ENCODE measurements at places on chromosomes 12 and 14.

DNA sequence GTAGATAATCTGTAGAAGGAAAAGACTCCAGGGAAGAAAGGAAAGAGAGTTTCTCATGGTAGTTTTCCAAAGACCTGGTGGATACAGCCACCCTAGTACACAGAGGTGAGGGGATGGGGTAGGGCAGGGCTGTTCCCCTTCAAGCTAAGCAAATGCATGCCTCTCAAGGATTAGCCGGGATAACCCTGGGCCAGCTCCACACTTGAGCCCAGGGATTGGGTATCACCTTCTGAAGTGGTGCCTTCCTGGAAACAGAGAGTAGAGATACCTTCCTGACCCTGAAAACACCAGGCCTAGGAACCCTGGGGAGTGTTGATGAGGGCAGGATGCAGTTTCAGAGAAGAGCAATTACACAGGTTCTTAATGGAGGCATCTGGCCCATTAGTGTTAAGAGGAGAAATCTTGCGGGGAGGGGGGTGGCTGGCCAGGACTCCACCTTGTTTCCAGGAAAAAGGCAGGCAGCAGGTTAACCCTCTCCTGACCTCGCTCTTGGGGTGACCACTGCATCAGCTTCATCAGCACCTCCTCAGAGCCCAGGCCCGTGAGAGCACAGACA lies 106.9 kb upstream of the TMEM233 start:
- DNase-seq: no peak

DNA sequence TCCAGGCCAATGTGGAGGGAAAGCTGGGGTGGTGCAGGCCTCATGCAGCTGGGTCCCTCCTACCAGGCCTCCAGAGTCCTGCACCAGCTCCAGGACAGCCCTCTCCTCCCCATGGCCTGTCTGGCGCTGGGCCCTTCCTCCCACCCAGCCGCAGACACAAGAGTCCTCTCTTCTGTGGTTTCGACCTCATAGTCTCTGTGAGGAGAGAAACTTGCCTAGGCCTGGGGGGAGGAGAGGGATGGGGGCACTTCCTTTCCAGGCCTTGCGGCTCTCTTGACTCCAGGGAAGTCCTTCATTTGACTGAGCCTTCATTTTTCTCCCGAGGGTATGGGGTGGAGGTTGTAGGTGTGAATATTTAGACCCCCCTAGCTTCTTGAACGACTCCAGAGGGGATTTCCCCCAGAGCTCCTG lies 2.3 kb downstream of the MMP14 start:
- no peak for DNase-seq

GRCh38 chr14:68940614-68941185 lies 38.4 kb downstream of the ACTN1 start:
- no peak for DNase-seq

DNA sequence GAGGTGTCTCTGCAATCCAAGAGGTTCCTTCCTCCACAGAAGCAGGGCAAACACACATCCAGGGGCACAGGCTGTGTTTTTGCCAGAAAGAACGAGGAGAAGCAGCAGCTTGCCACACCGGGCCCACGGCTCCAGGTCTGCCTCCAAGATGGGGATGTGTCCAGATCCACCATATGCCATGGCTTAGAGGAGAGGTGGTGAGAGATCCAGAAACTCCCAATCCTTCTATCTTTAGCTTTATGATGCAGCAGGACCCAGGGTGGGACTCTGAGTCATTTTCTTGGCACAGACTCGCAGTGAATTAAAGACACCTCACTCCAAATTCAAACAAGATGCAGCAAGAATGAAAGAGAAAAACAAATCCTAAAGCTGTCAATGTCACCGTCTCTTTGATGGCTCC lies 481.4 kb upstream of the TMEM132C start:
- no peak for DNase-seq

GRCh38 chr14:85535991-85536832 lies 6.3 kb downstream of the FLRT2 start:
- no peak for DNase-seq

GRCh38 chr12:123683964-123684363 lies 13.1 kb downstream of the TCTN2 start:
- no peak for DNase-seq

- no peak for DNase-seq
Observed at GRCh38 chr12:88399811-88400210, 180.5 kb downstream of the KITLG start.

- DNase-seq: no peak
Observed at GRCh38 chr14:56821177-56821576, 10.9 kb upstream of the OTX2 start.

DNA sequence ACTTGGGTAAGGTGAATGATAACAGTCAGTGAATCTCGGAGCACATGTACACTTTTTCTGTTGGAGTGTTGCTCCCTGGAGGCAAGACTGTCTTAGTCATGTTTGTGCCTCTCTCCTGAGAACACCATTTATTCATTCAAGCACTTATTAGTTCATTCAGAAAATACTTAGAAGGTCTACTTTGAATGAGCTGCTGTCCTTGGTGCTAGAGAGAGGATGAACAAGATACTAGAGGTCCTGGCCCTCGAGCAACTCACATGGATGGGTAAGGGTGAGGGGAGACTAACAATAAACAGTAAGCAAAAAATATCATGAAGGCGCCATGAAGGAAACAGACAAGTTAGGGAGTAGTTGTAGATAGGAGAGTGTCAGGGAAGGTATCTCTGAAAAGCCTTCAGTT lies 17.1 kb upstream of the SAMD4A start:
- no peak for DNase-seq

DNA sequence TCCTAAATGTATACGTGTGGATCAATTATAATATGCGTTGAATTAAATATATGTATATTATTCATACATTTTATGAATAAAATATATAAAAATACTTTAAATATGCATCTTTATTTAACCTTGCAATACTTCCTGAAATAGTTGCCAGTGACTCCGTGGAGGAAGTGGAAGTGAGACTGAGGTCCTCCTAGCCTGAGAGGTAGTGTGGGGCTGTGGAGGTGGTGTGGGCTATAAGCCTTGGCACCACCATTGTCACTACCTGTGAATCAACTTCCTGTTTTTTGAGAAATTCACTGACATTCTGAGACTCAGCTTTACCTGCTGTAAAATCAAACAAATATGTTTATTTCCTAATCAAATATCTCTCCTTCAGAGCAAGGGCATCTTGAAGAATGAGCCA lies 514.2 kb downstream of the VRK1 start:
- DNase-seq: no peak

DNA sequence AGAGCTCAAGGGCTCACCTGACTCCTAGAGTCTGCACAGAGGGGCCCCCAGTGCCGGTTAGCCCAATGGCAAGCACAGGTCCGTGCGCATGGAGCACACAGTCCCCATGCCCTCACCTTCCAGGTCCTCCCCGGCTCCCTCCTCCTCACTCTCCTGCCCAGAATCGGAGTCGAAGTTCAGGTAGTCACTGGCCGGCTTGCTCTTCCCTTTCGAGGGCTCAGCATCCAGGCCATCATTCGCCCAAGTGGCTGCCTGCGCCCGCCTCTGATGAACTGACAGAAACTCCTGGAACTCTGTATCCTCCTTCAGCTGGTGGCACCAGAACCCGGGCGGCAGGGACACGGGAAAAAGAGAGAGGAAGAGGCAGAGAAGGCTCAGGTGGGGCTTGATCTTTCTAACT lies 7.0 kb downstream of the RBM19 start:
- no peak for DNase-seq

- DNase-seq: no peak
Observed at GRCh38 chr12:123024819-123025391, 44.4 kb downstream of the ARL6IP4 start.

GRCh38 chr12:122980183-122981035 lies at the start of gene ARL6IP4:
TSS of gene ARL6IP4 (plus strand) at chr12:122980681. CDS start at chr12:122981140, 459 bp downstream.
- peak; percentile 13 for DNase-seq

DNA sequence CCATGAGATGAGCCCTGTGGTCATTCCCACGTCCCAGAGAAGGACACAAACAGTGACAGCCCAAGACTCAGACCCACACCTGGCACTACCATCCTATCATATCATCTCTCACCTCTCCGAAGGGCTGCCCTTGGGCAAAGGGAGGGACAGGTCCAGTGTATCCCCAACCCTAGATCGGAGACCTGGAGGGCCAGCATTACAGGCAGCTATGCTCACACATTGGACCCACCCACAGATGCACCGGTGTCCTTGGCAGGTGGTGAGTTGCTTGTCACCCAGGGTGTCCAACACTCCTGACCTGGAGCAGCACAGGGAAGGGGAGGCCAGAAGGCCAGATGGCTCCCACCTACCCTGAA lies 117.4 kb downstream of the DICER1 start:
- DNase-seq: no peak

DNA sequence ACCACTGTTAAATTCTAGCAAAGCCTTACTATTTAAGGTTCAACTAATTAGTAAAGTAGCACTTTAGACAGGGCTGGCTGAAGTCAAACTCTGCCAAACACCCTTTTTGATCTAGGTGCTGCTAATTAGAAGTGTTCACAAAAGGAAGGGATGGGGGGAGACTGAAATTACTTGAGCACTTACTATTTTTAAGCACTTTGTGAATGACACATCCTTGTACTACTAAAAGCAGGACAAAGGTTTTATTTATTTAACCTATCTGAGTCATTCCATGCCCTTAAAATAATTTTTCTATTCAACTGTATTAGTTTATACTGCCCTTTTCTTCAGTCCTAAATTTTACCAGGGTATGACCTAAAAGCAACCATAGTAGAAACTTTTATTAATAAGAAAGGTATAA lies 20.1 kb downstream of the MBIP start:
- no peak for DNase-seq

DNA sequence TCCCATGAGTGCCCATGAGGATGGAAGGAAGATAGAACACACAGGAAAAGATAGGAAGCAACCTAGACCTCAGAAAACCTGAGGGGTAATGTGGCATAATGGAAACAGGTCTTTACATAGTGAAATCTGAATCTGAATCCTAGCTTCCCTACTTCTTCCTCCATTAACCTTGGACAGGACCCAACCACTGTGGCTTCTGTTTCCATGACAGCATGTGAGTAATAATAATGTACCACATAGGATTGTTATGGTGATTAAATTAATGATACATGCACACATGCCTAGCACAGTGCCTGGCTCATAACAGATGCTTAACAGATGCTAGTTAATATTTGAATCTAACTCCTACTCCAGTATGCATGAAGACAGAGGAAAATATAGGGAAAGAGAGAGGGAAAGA lies 11.2 kb downstream of the TTC9 start:
- no peak for DNase-seq

DNA sequence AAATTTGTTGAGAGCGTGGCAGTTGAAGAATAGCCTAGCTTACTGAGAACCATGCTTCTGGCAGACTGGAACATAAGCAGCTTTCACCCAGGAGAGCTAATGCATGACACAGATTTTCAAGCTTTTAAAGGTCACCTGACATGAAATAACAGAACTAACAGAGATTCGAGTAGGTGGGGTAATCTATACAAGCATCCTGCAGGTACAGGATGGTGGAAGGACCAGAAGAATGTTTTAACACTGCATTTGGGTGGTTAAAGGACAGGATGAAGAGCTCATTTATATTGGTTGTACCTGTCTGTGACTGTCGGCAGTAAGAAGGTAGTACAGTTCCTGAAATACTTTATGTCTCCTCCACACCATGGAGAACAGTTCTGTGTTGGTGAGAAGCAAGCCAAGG lies 8.9 kb downstream of the PELI2 start:
- DNase-seq: no peak

GRCh38 chr14:30928462-30928861 lies 54.1 kb downstream of the COCH start:
- DNase-seq: no peak

GRCh38 chr14:59309291-59309900 lies 120.9 kb downstream of the DAAM1 start:
- DNase-seq: no peak

- no peak for DNase-seq
Observed at GRCh38 chr14:95211721-95212504, 54.6 kb upstream of the DICER1 start.

All from NCI-H1048 (cell line).